ENCODE measurements at places on chromosomes 1 and 21. TPM values are rescaled to one million over a fixed set of nuclear protein-coding genes. Genes with fewer than 3 reads are reported as not detected.

DNA sequence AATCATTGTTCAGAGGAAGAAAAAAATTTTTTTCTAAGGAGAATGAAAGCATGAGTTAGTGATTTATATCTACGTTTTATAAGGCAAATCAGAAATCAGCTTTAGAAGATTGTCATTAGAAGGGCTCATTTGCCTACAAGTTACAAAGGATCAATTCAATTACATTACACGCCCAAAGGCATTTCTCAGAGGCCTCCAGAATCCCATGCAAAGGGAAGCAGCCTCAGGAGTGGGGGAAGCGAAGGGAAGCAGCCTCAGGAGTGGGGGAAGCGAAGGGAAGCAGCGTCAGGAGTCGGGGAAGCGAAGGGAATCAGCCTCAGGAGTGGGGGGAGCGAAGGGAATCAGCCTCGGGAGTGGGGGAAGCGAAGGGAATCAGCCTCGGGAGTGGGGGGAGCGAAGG is 206.2 kb downstream of the GREM2 start:
- H3K4me1 ChIP-seq = no peaks in the 10 kb centered on the region
- no peak overlapping the region for H3K4me3 ChIP-seq
- no peak for DNase-seq
- H3K27ac ChIP-seq = no peak overlapping the region
- H3K27me3 ChIP-seq = no peaks in the 10 kb centered on the region

DNA sequence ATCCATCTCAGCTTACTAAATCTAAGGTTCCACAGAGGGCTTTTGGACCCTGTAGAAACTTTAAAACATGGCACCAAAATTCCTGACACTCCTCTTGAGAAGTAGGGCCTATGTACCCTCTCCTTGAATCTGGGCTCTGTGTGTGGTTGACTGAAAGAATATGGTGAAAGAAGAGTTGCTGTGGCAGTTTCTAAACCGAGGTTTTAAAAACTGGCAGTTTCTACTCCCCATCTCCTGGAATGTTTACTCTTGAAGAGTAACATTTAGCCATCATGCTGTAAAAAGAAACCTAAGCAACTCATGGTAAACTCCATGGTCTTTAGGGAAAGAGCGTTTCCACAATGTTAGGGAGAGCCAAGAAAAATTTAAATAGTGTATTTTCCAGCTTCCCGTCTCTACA is 4.6 kb upstream of the CMPK1 start:
- no peak overlapping the region for H3K4me3 ChIP-seq
- no peaks in the 10 kb centered on the region for H3K36me3 ChIP-seq

GRCh38 chr1:67317803-67318202 is 10.1 kb downstream of the IL12RB2 start:
- H3K4me3 ChIP-seq = no peak overlapping the region
- no peaks in the 10 kb centered on the region for H3K36me3 ChIP-seq
- no peak for DNase-seq
- H3K4me1 ChIP-seq = peaks cover 3% of the 10 kb centered on the region

DNA sequence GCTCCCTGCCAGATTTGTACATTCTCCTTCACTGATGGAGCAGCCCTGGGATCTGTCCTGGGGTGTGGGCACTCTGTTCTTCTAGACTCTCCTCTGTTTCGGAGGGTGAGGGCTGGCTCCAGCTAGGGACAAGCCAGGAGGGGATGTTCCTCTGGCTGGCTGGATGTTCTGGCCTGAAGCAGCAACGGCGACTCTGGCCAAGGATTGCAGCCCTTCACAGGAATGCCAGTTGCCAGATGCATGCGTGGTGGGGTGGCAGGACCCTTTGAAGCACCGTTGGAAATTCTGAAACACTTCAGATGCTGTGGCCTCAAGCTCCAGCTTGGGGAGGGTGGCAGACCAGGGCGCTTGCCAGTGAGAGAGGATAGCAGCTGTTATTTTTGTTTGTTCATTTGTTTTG is 210.9 kb downstream of the TRABD2B start:
- no peaks in the 10 kb centered on the region for H3K27me3 ChIP-seq
- H3K36me3 ChIP-seq = no peaks in the 10 kb centered on the region
- H3K27ac ChIP-seq = no peak overlapping the region

DNA sequence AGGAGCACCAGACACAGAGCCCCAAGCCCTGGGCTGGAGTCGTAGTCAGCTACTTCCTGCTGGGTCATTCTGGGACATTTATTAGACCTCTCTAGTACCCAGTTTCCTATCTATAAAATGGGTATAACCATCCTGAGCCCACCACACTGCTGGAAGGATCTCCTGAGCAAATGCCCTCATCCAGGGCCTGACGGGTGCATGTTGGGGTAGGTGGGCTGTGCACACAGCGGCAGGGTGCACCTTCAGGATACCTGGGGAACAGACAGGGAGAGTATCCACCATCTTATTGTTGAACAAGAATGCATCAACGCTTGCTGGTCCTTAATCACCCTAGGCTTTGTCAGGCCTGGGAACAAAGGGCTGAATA is 191.0 kb downstream of the HIVEP3 start:
- H3K4me1 ChIP-seq = peaks cover 13% of the 10 kb centered on the region
- no peaks in the 10 kb centered on the region for H3K27me3 ChIP-seq
- no peak for DNase-seq
- H3K27ac ChIP-seq = no peak overlapping the region

DNA sequence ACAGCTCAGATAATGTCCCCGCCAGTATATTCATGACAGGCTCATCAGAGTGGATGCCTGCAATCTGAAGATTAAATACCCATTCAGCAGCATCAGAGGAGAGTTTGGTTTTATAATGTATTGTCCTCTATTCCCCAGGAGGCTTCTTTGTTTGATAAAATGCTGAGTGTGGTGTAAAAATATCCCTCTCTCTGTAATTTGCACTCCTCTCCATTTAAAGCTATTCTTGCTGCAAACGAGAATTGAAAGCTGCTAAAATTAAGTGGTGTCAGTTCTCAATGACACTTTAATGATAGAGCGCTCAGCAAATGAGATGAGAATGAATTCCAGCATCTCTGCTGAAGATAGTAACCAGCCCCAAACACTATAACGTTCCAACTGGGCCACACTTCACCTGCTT is 205.7 kb upstream of the RRP15 start:
- H3K4me1 ChIP-seq = no peaks in the 10 kb centered on the region
- no peak overlapping the region for H3K4me3 ChIP-seq
- no peak for DNase-seq
- no peak overlapping the region for H3K27ac ChIP-seq

- H3K27ac ChIP-seq = no peak overlapping the region
- no peak for DNase-seq
- no peaks in the 10 kb centered on the region for H3K27me3 ChIP-seq
- no peak overlapping the region for H3K4me3 ChIP-seq
- H3K4me1 ChIP-seq = peaks cover 20% of the 10 kb centered on the region
Measured at GRCh38 chr21:43877936-43878575, 13.0 kb downstream of the AGPAT3 start.

DNA sequence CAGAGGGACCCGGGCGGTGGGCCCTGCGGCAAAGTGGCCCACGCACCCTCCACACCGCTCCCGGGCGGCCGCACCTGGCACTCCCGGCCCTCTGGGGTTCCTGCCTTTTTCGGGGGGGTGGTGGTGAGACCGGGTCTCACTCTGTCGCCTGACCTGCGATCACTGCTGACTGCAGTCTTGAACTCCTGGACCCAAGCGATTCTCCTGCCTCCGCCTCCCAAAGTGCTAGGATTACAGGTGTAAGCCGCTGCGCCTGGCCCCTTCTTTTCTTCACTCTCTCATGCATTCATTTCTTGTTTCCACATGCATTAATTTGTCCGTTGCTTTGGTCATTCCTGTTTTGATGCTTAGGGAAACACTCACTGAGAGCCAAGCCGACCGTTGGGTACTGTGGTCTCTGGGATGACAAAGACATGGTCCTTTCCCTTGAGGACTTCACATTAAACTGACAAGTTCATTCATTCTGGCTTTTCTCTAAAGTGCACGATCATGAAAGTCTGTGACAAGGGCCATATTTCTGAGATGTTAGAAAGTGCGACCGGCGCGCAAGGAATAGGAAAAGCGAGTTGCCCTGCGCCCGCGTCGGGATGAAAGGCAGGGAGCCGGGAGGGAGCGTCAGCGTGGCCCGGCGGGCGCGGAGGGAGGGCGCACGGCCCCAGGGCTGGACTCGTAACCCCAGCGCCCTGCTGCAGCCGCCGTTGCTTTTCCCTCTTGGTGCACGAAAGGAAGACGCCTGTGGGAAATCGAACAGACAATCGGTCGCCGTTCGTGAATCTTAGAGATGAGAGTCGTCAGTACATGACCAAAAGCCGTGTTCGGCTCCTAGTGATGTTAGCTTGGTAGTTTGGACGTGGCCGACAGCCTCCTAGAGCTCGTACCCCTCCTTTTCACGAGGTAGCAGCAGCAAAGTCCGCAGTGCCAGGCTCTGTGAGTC is 1.0 kb upstream of the MCOLN2 start:
- DNase-seq = no peak
- peaks cover 25% of the 10 kb centered on the region for H3K4me1 ChIP-seq
- peaks cover 31% of the 10 kb centered on the region for H3K27me3 ChIP-seq
- H3K4me3 ChIP-seq = peak overlapping the region; percentile 67
- no peaks in the 10 kb centered on the region for H3K36me3 ChIP-seq
- no peak overlapping the region for H3K27ac ChIP-seq

GRCh38 chr1:82689217-82689616 is 888.5 kb downstream of the ADGRL2 start:
- no peak overlapping the region for H3K27ac ChIP-seq
- H3K27me3 ChIP-seq = no peaks in the 10 kb centered on the region
- H3K36me3 ChIP-seq = no peaks in the 10 kb centered on the region
- H3K4me3 ChIP-seq = no peak overlapping the region

DNA sequence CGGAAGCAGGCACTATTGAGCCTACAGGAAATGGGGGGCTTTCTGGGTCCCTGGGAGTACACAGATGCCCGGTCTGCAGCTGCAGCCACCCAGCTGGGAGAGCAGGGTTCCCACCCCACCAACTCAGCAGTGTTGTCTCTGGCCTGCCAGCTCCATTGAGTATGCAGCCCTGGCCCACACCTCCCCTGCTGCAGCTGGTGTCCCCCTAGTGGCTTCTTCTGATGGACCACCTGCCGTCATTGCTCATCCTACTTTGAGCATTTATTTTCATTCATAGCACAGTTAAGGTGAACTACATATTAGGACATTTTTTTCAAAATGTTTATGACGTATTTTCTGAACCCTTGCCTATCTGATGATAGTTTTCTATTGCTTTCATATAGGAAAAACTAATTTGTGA is 189.8 kb upstream of the LYPLAL1 start:
- no peak overlapping the region for H3K4me3 ChIP-seq
- no peaks in the 10 kb centered on the region for H3K27me3 ChIP-seq
- no peaks in the 10 kb centered on the region for H3K36me3 ChIP-seq
- no peak overlapping the region for H3K27ac ChIP-seq
- no peaks in the 10 kb centered on the region for H3K4me1 ChIP-seq

DNA sequence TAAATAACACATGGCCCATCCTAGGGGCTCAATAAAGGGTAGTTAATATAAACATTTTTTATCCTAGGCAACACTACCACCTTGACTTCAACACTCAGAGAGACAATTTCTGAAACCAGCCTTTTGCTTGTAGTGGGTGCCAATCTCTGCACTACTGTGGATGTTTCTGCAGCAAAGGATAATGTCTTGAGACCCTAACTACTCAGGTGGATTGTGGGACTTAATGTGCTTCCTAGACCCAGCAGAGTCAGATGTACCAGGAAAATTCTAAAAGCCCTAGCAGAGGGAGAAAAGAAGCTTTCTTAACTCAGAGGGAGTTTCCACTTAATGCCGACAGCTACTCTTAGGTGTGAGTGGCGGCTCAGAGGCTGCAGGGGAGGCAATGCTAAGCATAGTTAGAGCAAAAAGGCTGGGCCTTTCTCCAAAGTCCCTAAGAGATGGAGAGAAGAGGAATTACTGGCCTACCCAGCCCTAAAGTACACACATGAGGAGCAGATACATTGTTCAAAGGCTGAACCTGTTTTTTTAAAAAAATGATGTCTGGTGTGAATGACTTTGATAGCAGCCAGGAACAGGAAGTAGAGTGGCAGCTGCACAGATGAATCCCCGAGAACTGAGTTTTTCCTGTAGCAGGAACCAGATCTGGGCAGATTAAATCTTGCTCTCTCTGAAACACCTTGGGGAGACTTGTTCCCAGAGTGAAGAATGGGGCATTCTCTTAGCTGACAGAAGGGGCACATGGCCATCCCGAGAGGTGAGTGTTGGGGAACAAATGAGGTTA is 33.5 kb upstream of the ABCD3 start:
- H3K4me1 ChIP-seq = peaks cover 17% of the 10 kb centered on the region
- H3K27ac ChIP-seq = no peak overlapping the region
- no peak for DNase-seq
- H3K27me3 ChIP-seq = no peaks in the 10 kb centered on the region

Gene ANGPTL1
- total RNA-seq = 23.4 TPM

Gene KRTAP19-1
- 29.7 TPM for total RNA-seq

Gene ADGRB2
- total RNA-seq = 1.8 TPM

Gene HAO2
- 6.6 TPM for total RNA-seq

Gene OLFM3
- not detected for total RNA-seq

Gene SLC30A2
- total RNA-seq = 1.3 TPM
